Neuronal stem cell (in vitro differentiated cells): ENCODE measurements at places on chromosomes 7 and 10.

DNA sequence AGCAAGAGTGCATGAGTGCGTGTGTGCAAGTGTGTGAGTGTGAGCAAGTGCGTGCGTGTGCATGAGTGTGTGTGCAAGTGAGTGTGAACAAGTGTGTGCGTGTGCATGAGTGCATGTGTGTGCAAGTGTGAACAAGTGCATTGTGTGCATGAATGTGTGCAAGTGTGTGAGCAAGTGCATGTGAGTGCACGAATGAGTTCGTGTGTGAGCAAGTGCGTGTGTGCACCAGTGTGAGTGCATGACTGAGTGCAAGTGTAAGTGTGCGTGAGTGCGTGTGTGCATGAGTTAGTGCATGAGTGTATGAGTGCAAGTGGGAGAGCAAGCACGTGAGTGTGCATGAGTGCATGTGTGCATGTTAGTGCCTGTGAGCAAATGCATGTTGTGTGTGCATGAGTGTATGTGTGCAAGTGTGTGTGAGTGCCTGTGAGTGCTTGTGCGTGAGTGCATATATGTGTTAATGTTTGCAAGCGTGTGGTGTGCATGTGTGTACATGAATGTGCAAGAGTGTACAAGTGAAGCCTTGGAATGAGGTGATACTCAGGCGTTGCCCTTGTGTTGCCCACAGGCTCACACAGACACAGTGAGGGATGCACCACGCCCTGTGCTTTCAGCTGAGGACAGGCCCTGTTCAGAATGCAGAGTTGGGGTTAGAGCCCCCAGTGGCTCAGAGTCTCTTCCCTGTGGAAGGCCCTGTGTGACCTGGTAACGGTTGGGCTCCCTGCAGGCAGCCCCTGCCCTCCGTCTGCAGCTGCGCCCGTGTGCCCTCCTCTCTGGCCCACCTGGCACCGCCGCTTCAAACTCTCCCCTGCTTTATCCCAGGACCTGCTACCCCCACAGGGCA lies 97.1 kb downstream of the NKX6-2 start:
- no peak for DNase-seq

GRCh38 chr7:150972023-150972468 lies 6.1 kb downstream of the KCNH2 start:
- no peak for DNase-seq

DNA sequence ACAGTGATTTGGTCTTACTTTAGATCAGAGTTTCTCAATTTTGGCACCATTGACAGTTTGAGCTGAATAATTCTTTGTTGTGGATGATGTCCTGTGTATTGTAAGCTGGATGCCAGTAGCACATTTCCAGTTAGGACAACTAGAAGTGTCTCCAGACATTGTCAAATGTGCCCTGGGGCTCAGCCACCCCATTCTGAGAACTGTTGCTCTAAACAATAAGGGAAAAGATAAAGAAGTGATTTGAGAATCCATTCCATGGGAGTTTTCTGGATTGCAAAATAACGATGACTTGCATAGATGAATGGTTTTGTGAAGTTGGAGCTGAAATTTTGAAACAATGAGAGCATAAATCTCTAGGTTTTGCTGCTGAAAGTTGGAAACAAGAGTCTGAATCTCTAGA lies 44.6 kb downstream of the NUP205 start:
- no peak for DNase-seq

DNA sequence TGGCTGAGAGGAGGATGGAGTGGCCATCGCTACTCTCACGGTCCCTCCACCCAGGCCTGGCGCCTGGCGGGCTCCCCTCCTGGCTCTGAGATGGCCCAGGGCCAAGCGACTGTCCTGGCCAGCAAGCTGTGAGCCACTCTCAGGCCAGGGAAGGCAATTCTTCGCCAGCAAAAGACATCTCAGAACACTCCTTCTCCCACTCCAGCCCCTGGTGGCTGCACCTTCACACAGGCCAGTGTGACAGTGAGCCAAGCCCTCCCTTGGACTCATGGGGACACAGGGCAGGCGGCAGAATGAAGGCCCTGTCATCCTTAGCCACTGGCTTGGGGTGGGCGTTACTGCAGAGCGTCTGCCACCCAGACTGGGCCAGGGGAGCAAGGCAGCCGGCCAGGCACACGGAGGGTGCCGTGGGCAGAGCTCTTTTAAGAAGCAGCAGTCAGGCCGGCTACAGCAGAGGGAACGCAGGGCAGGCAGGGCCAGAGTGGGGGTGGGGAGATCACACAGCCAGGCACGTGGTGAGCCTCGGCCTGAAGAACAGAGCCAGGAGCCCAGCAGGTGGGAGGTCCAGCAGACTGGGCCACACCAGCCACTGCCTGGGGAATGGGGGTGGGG lies 14.4 kb downstream of the STK32C start:
- DNase-seq: no peak
